Breast epithelium (tissue), 4 donors: ENCODE measurements at places on chromosomes 2 and 18.
A peak's percentile ranks its signal among the peaks of the same experiment; 100 is the strongest.

DNA sequence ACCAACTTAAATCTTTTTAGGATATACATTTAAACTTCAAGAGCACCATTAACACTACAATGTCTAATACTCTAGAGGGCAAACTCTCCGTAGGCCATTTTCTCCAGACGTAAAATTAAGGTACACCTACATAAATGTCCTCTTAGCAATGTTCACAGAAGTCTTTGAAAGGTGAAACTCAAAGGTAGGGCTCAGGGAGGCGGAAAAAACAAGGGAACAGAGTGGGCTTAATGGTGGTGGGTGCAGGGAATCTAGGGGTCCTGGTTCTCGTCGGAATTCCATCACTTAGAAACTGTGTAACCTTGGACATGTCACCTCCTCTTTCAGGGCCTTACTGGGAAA is 668 bp downstream of the NFU1 start:
- DNase-seq: no peak

- no peak for DNase-seq
These were observed 25.6 kb downstream of the MARCHF7 start for GRCh38 chr2:159737917-159738296.

DNA sequence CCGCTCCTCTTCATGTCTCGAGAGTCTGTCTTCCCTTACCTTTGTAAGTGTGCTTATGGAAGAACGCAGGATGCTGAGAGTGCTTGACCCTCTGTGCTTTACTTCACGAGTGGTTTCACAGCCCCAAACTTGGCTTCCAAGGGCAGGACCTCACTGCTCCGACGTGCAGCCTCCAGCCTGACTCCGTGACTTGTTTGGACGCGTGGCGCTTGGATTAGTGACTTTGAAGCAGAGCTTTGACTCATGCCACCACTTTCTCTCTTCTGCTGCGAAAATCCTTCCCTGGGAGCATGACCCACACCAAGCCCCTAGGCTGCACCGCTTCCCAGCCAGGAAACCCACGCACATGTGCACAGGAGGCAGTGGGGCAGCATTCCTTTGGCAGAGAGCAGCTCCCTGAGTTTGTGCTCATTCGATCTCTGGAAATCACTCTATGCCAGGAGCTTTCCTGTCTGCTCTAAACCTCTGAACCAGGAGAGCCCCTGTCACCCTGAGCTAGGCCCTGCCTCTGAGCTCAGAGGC is 207.8 kb upstream of the HS6ST1 start:
- DNase-seq: peak; percentile 58

DNA sequence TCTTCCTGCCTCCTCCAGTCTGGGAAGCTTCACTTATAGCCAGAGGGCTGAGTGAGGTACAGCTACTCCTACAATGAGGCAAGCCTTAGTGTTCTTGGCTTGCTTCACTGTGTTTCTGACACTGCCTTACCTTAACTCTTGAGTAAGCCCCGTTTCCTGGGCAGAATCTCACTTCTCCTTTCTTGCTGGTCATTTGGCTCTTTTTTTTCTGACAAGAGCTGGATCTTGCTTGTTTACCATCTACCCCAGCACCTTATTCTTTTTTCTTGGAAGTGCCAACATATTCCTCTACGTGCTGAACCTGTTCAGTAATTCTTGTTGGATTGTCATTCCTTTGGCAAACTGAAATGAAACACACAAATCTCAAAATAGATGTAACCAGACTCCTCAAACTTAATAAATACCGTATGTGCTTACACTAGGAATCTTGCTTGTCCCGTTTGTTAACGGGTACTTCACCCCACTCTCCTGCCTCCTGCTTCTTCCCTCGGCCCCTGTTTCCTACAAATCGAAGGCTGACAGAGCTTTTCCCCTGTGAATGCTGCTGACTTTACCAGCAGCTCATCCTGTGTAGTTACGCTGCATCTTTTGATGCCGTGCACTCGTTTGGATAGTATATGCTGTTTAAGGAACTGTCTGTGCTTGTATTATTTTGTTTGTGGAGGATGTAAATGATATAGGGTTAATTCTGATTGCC is 132.2 kb downstream of the FMNL2 start:
- DNase-seq: peak; percentile 57

DNA sequence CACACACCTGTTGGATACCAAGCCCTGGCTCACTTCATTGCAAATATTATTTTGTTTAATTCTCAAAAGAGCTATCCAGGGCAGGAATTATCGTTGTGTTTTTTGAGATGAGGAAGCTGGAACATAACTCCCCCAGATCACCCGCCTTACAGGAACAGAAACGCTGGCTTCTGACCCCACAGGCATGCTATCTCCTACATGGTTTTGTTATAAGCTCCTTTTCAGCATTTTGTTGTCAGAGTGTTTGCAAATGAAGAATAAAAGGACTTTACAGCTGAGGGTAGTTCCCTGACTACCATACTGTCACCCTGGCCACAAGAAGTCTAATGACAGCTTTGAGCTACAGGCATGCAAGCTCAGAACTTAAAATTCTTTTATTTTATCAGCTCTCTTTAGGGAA is 62.0 kb upstream of the MRPS9 start:
- no peak for DNase-seq

DNA sequence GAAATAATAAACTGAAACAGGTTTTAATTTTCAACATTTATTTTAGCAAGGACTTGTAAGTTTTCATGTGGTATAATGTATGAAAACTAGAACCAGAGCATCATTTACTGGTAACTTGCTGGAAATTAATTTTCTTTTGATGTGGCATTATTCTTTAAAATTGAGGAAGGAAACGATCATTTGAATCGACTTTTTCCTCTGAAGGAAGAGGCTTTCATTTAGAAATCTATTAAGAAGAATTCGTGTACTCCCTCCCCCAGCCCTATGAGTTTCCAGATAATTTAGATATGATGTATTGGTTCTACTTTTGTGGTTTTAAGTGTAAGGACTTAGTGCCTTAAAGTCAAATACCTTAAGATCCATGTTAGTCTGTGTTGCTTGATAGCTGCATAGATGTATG is 2.5 kb downstream of the BABAM2 start:
- DNase-seq: no peak

DNA sequence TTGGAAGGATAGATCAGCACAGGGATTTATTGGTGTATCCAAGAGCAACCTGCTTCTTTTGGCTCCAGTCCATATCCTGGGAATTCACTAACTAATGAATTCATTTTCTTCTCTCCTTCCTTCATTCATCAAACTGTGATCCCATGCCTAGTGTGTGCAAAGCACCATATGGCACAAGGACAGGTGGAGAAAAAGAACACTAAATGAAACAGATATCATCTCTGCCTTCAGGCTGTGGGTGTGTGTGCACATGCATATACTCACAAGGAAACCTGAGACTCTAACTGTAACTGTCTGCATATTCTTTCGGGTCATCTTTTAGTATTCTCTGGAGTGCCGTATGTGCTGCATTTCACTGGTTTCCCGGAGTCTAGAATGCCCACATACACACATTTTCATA is 20.2 kb downstream of the TNP1 start:
- no peak for DNase-seq

GRCh38 chr18:32435631-32436500 is 34.8 kb downstream of the GAREM1 start:
- no peak for DNase-seq

- no peak for DNase-seq
These were observed 222.5 kb upstream of the COPS8 start for GRCh38 chr2:236862961-236863728.

- no peak for DNase-seq
These were observed 84.2 kb downstream of the NCKAP5 start for GRCh38 chr2:133484106-133484505.

DNA sequence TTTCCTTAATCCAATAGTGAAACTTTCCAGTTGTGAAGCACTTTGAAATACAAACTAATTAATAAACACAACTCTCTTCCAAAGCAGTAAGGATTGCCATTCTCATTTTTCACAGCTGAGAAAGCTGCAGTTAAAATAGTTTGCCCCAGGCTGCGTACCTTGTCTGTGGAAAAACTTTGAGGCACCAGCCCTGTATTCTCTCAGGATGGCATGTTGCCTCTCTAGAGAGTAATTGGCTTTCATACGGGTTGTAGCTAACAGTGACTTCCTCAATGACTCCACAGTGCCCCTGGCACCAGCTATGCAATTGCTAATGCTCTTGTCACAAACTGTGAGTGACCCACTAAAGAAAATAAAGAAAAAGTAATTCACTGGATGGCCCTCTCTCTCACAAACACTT is 345.7 kb downstream of the MTX2 start:
- DNase-seq: no peak

DNA sequence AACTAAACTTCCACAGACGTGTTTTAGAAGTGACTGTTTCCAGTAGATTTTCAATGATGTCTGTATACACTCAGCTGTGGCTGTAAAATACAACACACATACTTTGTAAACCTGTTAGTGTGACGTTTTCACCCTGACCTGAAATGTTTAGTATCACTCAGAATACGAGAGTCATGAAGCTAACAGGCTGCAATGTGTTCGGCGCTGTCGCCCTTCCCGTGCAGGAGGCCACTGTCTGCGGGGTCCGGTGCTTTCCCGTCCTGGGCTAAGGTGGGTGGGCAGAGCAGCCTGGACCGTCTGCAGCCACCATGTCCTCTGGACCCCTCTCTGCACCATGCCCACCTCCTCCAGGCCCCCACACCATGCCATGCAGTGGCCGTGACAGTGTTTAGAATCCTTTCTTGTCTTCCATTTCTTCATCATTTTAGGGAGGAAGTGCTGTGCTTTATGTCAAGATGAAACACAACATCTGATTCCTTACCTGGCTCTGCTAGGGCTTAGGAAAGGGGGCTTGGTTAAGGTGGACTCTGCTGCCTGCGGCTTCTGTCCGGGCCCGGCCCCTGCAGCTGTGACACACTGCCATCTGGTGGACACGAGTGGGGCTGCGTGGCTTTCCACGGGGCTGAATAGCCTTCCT is 53.8 kb upstream of the RBM44 start:
- DNase-seq: peak; percentile 81
